ENCODE measurements at places on chromosomes 5 and 9.

GRCh38 chr9:81517954-81518353 is 171.4 kb downstream of the TLE1 start:
- no peak for DNase-seq

DNA sequence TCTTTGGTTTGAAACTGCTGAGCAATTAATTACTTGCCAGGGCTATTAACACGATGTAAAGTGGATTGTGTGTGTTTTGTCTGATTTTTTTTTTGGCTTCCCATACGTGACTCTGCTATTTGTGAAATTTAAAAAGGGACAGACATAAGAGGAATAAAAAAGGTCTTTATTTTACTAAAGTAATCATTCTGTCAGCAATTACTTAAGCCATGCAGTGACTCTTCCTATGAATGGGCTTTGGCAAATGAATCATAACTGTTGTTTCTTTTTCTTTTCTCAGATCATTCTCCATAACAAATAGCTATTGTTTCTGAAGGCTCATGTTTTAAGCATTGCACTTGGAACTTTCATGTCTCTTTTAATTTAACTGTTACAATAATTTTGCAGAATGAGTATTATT is 461.3 kb upstream of the RORB start:
- no peak for DNase-seq

DNA sequence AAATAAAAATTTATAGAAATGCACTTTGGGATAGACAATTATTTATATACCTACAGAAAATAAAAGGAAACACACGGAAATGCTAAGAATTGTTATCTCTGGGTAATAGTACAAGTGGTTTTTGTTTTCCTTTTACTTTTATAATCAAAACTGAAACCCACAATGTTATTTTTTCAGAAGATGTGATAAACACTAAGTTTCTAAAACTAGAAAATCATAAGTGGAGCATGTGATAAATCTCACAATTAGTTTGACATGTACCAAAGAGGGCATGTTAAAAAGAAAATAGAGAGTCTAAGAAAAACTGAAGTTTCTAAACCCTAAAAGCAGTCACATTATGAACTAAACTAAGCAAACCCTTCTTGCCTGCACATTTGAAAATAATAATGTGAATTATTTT is 61.1 kb downstream of the OXCT1 start:
- DNase-seq, result no peak

DNA sequence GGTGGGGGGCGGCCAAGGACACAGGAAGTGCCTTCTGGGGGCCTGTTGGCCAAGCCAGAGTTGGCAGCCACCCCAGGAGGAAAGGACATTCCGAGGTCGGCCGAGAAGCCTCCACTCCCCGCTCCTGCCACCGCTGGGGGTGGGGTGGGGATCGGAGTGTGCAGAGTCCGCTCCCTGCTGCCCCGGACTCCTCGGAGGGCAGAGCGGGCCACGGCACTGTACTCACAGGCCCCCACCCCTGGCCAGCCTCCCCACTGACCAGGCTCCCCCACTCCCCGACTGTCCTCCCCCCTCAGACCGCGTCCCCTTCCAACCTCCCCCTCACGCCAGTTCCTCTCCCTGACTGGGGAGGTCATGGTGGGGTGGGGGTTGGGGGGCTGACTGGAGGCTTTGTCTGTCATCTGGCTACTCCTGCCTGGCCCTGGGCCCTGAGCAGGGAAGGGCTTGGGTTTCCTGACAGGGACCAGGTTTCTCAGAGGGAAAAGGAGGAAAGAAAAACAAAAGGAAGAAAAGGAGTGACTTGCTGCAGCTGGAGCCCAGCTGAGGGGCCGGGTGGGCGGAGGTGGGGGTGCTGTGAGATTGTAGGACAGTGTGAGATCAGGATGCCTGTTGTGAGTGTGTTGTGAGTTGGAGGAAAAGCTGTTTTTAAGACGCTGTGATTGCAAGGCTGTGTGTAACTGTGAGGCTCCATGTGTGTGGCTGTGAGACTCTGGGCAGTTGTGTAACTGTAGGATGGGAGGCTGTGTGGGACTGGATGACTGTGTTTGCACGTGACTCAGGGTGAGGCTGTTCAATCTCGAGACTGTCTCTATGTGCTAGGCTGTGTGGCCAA is 29.7 kb downstream of the CNTFR start:
- no peak for DNase-seq

DNA sequence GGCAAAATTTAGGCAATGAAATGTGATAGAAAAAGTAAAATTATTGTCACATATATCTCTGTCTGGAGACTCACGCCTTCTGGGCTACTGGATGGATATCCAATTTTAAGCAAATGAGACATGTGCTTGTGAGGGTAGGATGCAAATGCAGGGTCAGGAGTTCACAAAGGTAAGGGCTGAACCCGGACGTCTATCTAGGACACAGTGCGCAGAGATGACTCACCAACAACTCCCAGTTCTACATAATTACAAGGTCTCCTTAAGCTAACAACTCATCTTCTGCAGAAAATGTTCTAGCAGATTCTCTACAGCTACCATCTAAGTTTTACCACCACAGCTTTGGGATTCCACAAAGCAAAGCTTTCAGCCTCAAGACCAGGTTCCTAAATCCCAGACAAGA is 160.5 kb downstream of the ENTREP1 start:
- DNase-seq, result no peak

GRCh38 chr9:16238623-16239138 is 631.8 kb downstream of the BNC2 start:
- DNase-seq, result no peak

GRCh38 chr9:89431930-89432725 is 65.8 kb downstream of the SEMA4D start:
- no peak for DNase-seq

DNA sequence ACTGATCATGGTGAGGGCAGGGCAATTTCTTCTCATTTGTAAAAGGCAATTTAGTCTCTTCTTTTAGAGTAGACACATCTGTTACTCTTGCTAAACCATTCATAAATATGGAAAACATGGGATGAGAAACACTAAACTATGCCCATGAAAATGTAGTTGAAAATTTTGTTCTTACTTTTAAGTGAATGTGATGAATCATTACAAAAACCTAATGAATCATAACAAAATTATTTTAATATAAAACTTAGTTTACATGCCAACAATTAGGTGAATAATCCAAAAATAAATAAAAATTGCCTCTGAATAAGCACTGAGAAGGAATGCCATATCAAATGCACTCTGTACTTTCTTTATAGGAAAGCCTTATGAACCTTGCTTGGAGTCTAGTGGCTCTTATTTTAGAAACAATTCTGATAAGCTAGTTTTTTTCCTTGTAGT is 297.7 kb upstream of the EFNA5 start:
- no peak for DNase-seq

DNA sequence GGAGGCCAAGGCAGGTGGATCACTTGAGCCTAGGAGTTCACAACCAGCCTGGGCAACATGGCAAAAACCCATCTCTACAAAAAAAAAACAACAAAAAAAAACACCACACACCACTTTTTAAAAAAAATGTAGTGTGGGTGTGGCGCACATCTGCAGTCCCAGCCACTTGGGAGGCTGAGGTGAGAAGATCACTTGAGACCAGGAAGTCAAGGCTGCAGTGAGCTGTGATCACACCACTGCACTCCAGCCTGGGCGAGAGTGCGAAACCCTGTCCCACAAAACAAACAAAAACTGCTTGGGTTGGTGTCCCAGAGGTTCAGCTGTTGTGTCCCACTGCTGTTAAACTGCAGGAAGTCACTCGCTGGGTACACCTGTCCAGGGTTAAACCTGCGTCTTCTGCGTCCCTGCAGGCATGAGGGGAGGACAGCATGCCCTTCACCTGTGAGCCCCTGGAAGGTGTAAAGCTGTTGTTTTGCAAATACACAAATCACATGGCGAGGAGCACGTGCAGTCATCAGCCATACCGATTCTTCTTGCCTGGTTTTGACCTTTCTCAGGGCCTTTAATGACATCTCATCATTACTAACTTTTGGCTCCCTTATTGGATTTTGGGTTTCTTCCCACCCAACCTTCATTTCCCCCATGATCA is 29.3 kb upstream of the CLPTM1L start:
- DNase-seq, result no peak

DNA sequence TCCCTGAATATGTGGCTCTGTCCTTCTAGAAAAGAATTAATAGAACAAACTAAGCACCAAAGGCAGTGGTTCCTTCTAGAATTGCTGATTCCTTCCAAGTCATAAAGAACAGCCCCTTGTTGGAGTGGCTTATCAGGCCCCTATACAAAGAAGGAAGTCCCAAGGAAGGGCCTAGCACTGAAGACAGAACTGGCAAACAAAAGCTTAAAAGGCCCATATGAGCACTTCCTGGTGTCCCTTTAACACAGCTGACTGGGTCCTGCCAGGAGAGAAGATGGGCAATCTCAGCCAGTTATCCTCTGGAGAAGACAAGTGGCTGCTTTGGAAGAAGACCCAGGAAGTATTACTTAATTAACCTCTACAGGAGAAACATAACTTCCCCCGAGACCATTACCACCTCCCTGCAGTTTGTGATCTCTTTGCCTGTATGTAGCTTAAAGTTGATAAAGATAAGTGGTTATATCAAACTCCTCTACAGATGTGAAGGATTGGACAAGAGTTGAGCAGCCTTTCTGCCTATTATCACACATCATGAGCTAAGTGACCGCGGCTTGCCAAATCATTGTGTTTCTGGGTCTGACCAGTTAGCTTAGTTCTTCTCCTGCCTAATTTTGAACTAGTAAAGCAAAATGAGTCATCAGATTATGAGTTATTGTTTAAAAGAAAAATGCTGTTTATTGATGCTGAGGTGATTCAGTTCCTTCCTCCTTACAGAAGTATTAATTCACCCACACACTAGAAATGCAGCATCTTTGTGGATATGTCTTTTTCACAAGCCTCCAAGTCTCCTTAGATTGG is 13.3 kb upstream of the STING1 start:
- no peak for DNase-seq

DNA sequence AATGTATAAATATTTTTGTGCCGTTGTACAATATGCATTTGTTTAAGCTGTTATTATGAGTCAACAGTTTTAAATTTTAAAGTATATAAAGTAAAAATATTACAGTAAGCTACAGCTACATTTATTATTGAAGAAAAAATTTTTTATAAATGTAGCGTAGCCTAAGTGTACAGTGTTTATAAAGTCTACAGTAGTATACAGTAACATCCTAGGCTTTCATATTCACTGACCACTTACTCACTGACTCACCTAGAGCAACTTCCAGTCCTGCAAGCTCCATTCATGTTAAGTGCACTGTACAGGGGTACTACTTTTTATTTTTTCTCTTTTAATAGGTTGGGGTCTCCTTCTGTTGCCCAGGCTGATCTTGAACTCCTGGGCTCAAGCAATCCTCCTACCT is 30.6 kb downstream of the SIL1 start:
- no peak for DNase-seq

DNA sequence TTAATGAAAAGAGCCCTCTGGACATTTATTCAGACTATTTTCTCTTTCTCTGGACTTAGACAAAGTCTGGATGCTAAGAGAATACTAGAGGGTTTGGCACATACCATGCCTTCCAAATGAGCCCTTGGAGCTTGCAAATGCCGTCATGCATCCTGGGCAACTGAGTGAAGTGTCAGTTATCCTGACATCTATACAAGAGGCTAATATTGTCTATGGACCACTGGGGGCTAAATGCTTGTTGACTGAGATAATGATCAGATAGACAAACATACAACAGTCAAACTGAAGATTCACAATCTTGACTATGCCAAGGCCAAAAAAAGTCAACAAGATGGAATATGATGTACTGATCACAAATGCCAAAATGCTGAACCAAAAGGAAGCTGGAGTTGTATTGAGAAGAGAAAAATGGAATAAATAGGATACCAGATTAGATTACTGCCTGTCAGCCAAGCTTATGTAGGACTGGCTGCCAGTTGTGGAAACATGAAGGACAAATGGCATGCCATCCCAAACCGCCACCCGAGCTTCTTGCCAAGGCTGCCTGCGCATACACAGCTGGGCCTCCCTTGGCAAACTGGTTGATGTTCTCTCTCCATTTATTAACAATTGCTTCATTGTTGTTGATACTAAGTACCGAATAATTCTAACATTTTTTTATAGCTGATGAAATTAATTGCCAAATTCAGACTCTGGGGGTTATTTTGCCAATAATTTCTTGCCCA is 240.1 kb upstream of the GRAMD2B start:
- no peak for DNase-seq

DNA sequence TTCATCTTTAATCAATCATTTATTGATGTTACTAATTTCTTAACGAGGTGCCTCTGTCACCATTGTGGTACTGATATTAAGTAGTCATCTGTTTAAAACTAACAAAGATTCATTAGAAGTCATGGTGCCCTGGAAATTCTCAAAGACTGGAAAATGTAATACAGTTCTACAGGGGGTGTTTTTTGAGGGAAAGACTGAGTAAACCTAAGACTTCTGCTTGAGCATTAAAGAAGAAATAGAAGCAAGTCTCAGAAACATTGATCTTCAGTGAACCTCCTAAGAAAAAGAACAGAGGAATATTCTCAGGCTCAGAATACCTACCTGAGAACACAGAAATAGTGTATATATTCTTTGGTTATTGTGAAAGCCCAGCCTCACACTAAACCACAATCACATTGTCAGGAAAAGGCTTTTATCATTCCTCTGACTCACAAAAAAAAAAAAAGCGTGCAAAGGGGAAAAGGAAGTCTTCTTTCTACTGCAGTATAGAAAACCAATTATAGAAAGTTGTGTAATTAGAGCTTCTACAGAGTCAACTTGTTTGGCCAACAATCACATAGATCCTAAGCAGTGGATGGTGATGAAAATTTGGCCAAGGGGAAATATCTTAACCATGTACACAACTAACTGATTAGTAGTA is 60.8 kb downstream of the HINT1 start:
- DNase-seq, result no peak

DNA sequence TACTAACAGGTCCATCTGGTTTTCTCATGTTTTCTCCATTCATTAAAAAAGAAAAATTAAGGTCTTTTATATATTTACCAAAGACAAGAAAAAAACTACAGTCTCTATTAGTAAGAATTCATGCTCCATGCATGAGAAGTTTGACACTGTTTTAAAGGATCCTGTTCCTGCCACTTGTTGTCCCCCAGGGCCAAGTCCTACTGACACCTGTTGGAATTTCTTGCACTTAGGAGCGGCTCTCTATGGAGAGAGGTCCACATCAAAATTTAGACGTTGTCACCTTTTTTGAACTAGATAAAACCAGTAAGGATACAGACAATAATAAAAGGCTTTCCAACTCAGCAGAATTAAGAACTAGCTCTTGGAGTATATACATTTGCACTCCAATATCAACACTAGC is 42.3 kb downstream of the PWWP2A start:
- DNase-seq, result no peak

- no peak for DNase-seq
Measured at GRCh38 chr9:136596630-136597031, 50.8 kb upstream of the NOTCH1 start.

- DNase-seq, result no peak
Measured at GRCh38 chr5:143896516-143896915, 84.6 kb downstream of the HMHB1 start.

- no peak for DNase-seq
Measured at GRCh38 chr5:99320436-99320835, 391.6 kb upstream of the CHD1 start.
